ENCODE measurements at places on chromosomes 6 and 20.

GRCh38 chr6:104995989-104996617, 39.2 kb downstream of the LIN28B start:
- DNase-seq: no peak

GRCh38 chr20:50992336-50992732, 30.6 kb downstream of the KCNG1 start:
- DNase-seq: no peak

- peak; percentile 68 for DNase-seq
These were observed 14.3 kb upstream of the C20orf144 start for GRCh38 chr20:33647603-33648395.

DNA sequence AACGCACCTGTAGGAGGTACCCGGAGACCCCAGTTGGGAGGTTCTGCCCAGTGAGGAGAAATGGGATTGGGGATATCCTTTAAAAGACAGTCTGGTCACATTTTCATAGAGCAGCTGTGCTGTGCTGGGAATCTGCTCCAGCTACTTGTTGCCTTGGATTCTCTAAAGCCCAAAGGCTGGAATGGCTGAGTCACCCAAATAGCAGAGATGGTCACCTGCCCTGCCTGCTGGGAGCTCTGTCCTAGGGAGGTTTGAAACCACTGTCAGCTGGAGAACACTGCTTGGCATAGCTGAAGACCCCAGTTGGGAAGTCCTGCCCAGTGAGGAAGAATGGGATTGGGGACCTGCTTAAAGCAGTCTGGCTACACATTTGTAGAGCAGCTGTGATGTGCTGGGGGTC, 34.8 kb upstream of the TFB1M start:
- no peak for DNase-seq
